IMR-90 (cell line): ENCODE measurements at places on chromosomes 5 and 9. TPM values are rescaled to one million over a fixed set of nuclear protein-coding genes. Genes with fewer than 3 reads are reported as not detected.

- H3K27ac ChIP-seq: no peak overlapping the region
- no peak overlapping the region for H3K4me3 ChIP-seq
- H3K4me1 ChIP-seq: no peaks in the 10 kb centered on the region
These were observed 14.0 kb upstream of the TMEM171 start for GRCh38 chr5:73106335-73106734.

The EGR1 gene
- 2.9 and 5.8 TPM in 2 replicates for total RNA-seq

- peaks cover 22% of the 10 kb centered on the region for H3K4me1 ChIP-seq
- H3K36me3 ChIP-seq: no peaks in the 10 kb centered on the region
- no peaks in the 10 kb centered on the region for H3K27me3 ChIP-seq
- H3K27ac ChIP-seq: peak overlapping the region; percentile 32; the same call in 1 of the 2 replicates
These were observed 187.9 kb upstream of the ELL2 start for GRCh38 chr5:96149546-96149945.

- H3K4me1 ChIP-seq: no peaks in the 10 kb centered on the region
- no peaks in the 10 kb centered on the region for H3K27me3 ChIP-seq
- no peak for DNase-seq
- H3K4me3 ChIP-seq: no peak overlapping the region
- H3K36me3 ChIP-seq: no peaks in the 10 kb centered on the region
These were observed 60.9 kb upstream of the TLR4 start for GRCh38 chr9:117643288-117643654.

The QRFP gene
- not detected in 2 replicates for total RNA-seq

- no peaks in the 10 kb centered on the region for H3K36me3 ChIP-seq
- peaks cover 24% of the 10 kb centered on the region for H3K4me1 ChIP-seq
- DNase-seq: peak; percentile 76
- peak overlapping the region; percentile 66; the same call in 1 of the 2 replicates for H3K27ac ChIP-seq
- no peaks in the 10 kb centered on the region for H3K27me3 ChIP-seq
These were observed 149.2 kb upstream of the KLF9 start for GRCh38 chr9:70563431-70564204.

- H3K27me3 ChIP-seq: no peaks in the 10 kb centered on the region
- 0 out of 2 replicates have a peak, but pooled peaks cover 2% of the 10 kb centered on the region for H3K4me1 ChIP-seq
- H3K36me3 ChIP-seq: peaks cover 57% of the 10 kb centered on the region
- DNase-seq: no peak
- no peak overlapping the region for H3K4me3 ChIP-seq
- H3K27ac ChIP-seq: no peak overlapping the region
These were observed 77.1 kb upstream of the RETREG1 start for GRCh38 chr5:16693879-16694278.

- H3K27ac ChIP-seq: no peak overlapping the region
- H3K4me1 ChIP-seq: no peaks in the 10 kb centered on the region
- no peak for DNase-seq
- no peaks in the 10 kb centered on the region for H3K36me3 ChIP-seq
- no peak overlapping the region for H3K4me3 ChIP-seq
- H3K27me3 ChIP-seq: no peaks in the 10 kb centered on the region; the same call in 1 of the 2 replicates
These were observed 63.7 kb upstream of the PAM start for GRCh38 chr5:102691434-102691833.

DNA sequence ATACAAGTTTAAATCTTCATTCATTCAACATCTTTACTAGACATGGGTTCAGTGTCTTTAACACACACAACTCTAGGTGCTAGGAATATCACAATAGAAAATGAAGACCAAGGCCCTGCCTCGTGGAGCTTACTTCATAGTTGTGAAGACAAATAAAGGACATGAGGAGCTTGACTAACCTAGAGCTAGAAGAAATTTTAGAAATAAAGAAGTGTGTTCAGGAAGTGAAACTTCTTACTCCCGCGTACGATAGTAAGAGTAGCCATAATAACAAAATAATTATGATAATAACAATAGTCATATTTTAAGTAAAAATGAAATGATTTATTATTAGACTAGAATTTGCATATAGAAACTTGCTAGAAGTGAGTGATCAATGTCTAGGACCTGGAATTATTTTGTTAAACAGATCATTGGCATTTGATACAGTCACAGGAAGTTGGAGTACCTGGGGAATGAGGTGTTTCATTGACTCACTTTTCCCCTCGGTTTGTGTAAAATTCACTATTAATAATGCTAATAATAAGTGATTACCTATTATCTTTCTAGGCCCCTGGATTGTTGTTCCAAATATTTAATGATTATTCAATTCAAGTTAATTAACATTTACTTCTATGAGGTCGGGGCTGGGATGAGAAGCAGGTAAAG, 331.3 kb downstream of the NSG2 start:
- H3K4me1 ChIP-seq: no peaks in the 10 kb centered on the region
- no peaks in the 10 kb centered on the region for H3K36me3 ChIP-seq

GRCh38 chr5:154652746-154653417, 102.3 kb upstream of the LARP1 start:
- DNase-seq: no peak
- H3K4me1 ChIP-seq: peaks cover 4% of the 10 kb centered on the region; the same call in 1 of the 2 replicates
- no peak overlapping the region for H3K27ac ChIP-seq
- no peak overlapping the region for H3K4me3 ChIP-seq

DNA sequence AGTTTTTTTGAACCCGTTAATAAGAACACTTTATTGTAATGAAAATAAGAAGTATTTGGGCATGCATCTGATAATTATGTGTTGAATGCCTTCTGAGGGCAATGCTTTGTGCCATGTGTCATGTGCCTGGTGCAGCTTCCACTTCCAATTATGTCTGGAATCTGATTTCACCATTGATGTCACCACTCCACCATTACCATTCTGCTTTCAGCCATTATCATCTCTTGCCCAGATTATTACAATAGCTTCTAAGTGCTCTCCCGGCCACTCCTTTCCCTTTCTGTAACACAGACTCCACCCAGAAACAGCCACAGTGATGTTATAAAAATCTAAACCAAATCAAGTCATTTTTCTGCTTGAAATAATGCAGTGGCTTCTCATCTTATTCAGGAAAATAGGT, 171.7 kb downstream of the C9orf152 start:
- no peak overlapping the region for H3K4me3 ChIP-seq
- no peaks in the 10 kb centered on the region for H3K36me3 ChIP-seq
- peaks cover 12% of the 10 kb centered on the region for H3K4me1 ChIP-seq

- no peak overlapping the region for H3K27ac ChIP-seq
- H3K4me3 ChIP-seq: no peak overlapping the region
- no peaks in the 10 kb centered on the region for H3K36me3 ChIP-seq
- H3K4me1 ChIP-seq: no peaks in the 10 kb centered on the region
- DNase-seq: no peak
These were observed 105.9 kb upstream of the RAI14 start for GRCh38 chr5:34550247-34550646.

DNA sequence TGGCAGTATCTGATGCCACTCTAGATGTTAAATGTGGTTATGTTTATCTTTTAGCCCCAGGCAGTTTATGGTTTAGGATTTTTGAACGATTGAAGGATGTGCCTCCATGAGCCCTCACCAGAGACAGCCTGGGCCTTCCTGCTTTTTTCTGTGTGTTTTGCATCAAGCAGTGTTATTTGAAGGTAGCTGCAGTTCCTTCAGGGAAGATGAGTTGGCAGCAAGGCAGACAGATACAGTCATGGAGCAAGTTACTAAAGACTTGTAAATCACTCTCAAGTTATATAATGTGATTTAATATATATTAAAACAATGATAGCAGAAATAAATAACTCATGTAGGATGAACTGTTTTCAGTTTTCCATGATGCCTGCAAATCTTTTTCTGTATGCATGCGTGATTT, 204.9 kb downstream of the CD180 start:
- no peaks in the 10 kb centered on the region for H3K36me3 ChIP-seq
- DNase-seq: no peak
- H3K27me3 ChIP-seq: no peaks in the 10 kb centered on the region
- H3K27ac ChIP-seq: no peak overlapping the region

The NIPAL4 gene
- total RNA-seq: 0.18 and 0.28 TPM in 2 replicates

DNA sequence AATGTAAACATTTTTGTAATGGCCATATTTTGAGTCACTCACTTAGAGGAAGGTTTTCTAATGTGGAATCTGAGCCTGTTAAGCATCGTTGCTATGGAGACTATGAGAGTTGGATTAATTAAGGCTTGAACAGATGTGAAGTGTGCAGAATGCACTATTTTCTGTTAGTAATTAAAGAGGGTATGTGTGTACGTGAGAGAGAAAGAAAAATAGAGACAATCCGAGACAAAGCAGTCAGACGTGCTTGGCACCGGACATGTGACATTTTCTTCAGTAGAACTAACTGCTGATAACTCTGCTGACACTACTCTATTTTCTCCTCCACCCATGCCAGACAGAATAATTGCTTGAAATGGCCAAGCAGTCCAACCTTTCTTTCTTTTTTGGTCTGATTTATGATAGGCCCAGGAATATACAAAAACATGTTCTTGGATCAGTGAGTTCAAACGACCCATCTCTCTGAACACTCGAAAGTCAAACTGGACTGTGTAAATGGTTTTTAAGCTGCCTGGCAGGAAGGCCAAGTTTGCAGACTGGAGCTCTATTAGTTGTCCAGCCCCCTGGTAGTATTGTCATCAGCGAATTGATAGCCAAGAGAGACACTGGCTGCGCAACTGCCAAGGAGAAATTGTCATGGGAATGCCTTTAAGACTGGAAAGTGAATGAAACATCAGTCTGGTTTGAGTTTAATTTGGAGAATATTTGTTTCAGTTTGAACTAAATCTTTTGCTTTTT, 322.1 kb downstream of the ARHGEF28 start:
- no peak overlapping the region for H3K4me3 ChIP-seq
- no peak overlapping the region for H3K27ac ChIP-seq
- H3K4me1 ChIP-seq: peaks cover 7% of the 10 kb centered on the region
- H3K36me3 ChIP-seq: no peaks in the 10 kb centered on the region
- peaks cover 3% of the 10 kb centered on the region; the same call in 1 of the 2 replicates for H3K27me3 ChIP-seq

GRCh38 chr5:173020643-173021042, 35.5 kb upstream of the CREBRF start:
- H3K4me3 ChIP-seq: no peak overlapping the region
- peaks cover 15% of the 10 kb centered on the region for H3K4me1 ChIP-seq
- no peak for DNase-seq
- H3K27me3 ChIP-seq: no peaks in the 10 kb centered on the region
- H3K36me3 ChIP-seq: peaks cover 22% of the 10 kb centered on the region; the same call in 1 of the 2 replicates
